Stimulated activated naive CD8-positive, alpha-beta T cell treated with anti-CD3 and anti-CD28 coated beads, Interleukin-15, amount 100 ng/mL, for 72 hours (primary cell): ENCODE measurements at places on chromosomes 12 and 14.

DNA sequence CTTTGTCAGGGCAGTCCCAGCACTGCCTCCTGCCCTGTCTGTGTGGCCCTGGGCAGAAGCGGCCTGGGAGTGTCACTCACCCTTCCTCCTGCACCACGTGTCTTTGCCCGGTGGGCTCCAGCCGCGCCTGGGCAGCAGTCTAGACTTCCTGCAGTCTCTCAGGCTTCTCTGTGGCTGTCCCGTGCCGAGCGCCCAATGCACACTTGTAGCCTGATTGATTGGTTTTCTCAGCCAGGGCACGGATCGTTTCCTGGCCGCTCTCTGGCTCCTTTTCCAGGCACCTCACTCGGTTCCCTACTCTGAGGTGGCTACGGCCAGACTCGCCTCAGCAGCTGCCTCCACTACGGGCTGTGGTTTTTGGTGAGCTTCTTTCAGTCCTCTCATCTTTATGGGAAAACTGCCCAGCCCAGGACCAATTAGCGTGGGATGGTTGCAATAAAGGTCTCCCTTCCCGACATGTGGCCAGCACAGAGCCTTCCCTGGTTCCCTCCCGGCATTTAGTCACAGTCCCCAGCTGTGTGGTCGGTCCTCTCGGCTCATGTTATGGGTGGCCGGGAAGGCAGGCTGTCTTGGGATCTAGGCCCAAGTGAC is 133.1 kb downstream of the CACNA1C start:
- DNase-seq: no peak

DNA sequence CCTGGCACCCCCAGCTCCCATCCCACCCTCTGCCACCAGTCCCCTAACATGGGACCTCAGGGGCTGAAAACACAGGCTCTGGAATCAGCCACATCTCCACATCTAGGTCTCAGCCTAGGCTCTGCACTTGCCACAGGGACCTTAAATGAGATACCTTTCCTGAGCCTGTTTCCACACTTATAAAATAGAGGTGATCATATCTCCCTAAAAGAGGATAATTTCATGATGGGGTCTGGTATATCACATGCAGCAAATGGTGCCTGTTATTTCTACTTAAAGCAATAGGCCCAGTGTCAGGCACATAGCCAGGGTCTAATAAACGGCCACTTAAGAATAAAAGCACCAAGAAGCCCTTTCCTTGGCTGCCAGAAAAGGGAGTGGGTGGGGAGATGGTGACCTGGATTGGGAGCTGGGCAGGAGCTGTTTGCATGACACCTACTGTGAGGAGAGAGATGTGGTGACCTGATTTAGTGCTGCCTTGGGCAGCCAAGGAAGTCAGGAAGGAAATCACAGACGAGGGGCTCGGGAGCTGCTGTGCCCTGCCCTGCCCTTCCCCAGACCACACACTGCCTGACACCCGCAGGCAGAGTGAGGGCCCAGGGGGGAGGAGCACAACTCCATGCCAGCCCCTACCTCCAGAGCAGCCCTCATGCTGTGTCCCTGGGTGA is 71.2 kb downstream of the IRF2BPL start:
- DNase-seq: no peak

- DNase-seq: no peak
These were observed 270.6 kb downstream of the PAWR start for GRCh38 chr12:79420146-79420618.

GRCh38 chr12:107200394-107200793 is 107.0 kb upstream of the CRY1 start:
- peak; percentile 2 for DNase-seq

DNA sequence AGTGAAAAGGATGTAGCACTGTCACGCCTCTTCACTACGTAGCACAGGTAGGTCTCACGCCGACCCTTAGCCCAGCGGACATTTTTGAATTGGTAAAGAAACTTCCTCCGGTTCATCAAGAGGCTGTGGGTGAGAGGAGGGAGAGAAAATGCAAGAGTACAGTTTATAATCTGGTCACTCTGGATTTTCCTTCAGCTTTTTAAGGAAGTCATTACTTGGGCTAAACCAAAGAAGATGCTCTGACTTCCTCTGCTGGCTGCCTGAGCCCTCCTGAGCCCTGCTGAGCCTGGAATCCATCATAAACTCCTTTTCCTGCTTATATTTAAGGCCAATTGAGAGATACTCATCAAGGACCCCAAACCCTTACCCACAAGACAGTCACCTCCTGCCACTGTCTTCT is 5.8 kb downstream of the AICDA start:
- DNase-seq: no peak
